Activated CD4-positive, alpha-beta T cell treated with anti-CD3 and anti-CD28 coated beads, Interleukin-2, amount 50 U/mL, for 16 hours (primary cell): ENCODE measurements at places on chromosomes 3 and 15.
A peak's percentile ranks its signal among the peaks of the same experiment; 100 is the strongest.

DNA sequence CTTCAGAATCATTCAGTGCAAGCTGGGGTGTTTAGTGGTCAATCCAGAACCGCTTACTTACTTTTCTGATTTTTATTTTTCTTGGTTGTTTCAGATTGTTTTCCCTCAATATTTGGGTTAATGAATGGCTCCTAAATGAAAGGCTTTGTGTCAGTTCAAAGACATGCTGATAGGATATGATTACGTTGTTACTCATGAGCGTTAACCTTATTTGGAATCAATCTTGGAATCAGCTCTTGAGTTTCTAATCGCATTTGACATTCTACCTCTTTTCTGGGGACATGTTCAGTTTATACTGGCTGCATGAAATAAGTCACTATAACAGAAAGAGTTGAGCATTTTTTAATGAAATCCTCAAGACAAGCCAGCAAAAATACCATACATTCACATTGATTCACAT, 50.2 kb downstream of the ATP11B start:
- no peak for DNase-seq

DNA sequence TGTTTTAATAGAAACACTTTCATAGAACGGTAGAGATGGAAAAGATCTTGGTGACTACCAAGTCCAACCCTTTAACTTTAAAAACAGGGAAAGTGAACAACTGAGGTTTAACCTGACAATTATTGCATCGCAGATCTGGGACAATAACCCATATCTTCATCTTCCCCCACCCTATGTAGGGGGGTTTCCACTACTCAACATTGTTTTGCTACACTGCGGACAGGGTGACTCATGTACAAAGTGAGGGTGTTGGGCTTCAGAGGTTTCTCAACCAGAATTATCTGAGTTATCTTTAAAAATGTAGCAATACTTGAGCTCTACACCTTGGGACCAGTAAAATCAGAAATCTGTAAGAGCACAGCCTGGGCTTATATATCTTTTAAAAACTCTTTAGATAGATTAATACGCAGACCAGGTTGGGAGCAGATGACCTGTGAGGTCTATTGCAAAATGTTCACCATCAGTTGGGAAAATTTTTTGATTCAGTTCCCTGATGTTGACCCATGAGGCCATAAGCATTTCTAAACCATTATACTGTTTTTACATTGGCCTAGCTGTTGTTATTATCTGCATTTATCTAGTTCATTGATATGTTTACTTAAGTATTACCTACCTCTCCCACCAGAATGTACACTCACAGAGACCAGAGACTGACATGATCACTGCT, 103.6 kb upstream of the ICE2 start:
- DNase-seq = peak; percentile 90

GRCh38 chr3:104291437-104291851, 1075.3 kb upstream of the ALCAM start:
- DNase-seq = no peak

GRCh38 chr15:88661761-88662556, 23.1 kb downstream of the ISG20 start:
- no peak for DNase-seq

GRCh38 chr3:29694783-29695182, 413.9 kb downstream of the RBMS3 start:
- no peak for DNase-seq

GRCh38 chr3:159766563-159767185, 222.0 kb upstream of the IL12A start:
- no peak for DNase-seq

GRCh38 chr3:643376-643775, 446.8 kb downstream of the CHL1 start:
- no peak for DNase-seq

- no peak for DNase-seq
Observed at GRCh38 chr3:151722856-151723255, 10.9 kb upstream of the AADACL2 start.

DNA sequence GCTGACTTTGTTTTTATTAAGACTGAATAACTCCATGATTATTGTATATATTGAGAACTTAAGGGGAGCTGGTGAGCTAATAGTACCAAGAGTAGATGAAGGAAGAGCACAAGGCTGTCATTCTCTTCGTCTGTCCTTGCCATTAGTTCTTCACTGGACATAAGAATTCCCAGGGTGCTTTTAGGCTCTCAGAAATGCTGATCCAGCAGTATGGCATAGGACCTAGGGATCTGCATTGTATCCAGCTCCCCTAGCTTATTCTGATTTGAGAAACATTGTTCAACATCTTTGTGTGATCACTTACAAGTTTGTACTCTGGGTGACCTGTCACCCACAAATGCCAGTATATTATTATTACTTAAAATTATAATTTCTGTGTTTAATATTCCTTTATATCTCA, 47.6 kb downstream of the CEP63 start:
- DNase-seq = no peak

DNA sequence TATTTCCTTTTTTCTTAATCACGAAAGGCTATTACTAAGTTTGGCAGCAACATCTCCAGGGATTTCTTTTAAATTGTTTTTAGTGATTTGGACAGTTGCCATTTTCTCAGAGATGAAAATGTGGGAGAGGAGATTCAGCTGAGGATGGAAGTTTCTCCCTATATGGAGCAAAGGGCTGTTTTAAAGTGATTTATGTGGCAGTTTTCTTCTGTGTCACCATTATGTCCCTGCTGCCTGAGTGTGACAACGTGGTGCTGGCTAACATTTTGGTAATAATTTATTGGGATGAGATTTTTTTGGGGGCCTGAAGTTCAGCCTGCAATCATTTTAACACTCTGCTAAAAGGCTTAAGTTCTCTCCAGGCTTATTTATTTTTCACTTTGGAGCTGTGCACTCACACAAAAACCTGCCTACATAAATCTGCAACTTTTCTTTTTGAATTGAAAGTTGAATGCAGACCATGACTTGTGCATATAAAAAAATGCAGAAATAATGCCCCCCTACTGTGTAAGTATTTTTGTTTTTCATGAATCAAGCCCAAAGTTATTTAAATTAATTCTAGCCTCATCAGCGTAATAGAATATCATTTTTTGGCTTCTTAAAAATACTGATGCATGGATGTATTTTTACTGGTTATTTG, 210.9 kb downstream of the ZIC1 start:
- DNase-seq = no peak

GRCh38 chr15:89492111-89492641, 4.2 kb downstream of the RHCG start:
- DNase-seq = no peak

GRCh38 chr3:79534727-79535126, 233.1 kb downstream of the ROBO1 start:
- no peak for DNase-seq

DNA sequence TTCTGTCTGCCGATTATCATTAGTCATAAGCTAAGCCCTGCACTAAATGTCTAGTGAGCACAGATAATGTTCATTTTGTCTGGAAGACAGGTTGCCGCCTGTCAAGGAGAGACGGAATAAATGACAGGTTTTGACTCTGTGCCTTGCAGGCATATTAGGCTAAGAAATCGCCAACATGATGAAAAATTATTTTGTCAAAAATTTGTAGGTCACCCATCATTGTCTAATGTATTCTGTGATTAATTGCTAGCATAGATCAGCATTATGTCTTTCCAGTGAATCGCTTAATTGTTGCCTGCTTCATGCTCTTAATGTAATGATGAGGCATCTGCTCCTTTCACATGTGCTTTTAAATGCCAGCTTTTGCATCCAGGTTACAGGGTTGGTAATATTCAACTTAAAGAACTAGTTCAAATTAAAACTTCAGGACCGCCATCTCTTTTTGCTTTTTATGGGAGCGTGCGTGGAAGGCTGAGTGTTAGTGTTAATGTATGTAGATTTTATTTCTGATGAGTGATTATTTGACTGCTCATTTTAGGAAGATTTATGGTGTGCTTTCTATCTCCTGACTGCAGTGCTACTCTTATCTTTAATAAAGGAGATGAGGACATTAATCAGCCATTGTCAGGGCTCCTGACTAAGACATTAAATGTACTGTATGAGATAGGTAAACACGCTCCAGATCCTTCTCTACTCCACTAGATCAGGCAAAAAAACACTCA, 120.8 kb upstream of the MEIS2 start:
- DNase-seq = no peak

- DNase-seq = peak; percentile 16
Observed at GRCh38 chr3:197050511-197050910, 20.9 kb upstream of the MELTF start.

GRCh38 chr3:178558637-178559036, 22.4 kb downstream of the KCNMB2 start:
- no peak for DNase-seq

- DNase-seq = no peak
Observed at GRCh38 chr3:32553973-32554372, 16.7 kb downstream of the DYNC1LI1 start.

GRCh38 chr15:70382762-70383458, 285.2 kb upstream of the TLE3 start:
- no peak for DNase-seq
